ENCODE measurements at places on chromosomes 1 and 21. TPM values are rescaled to one million over a fixed set of nuclear protein-coding genes. Genes with fewer than 3 reads are reported as not detected.
A peak's percentile ranks its signal among the peaks of the same experiment; 100 is the strongest.

DNA sequence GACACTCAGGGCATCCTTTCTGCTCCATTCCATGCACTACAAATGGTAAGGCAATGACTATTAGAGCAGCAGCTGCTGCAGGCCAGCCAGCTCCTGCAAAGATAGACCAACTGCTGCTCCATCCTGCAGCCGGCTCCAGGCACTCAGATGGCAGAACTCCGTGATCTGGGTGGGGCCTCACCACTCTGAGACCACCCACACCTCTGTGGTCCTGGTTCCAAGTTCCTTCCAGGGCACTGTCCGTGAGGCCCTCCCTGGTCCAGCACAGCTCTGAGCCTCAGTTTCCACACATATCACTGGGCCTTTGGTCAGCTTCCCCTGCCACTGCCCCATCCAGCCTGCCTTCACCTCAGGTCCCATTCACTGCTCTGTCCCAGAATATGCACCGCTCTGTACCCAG lies 114.7 kb downstream of the DMRTB1 start:
- no peak for DNase-seq

DNA sequence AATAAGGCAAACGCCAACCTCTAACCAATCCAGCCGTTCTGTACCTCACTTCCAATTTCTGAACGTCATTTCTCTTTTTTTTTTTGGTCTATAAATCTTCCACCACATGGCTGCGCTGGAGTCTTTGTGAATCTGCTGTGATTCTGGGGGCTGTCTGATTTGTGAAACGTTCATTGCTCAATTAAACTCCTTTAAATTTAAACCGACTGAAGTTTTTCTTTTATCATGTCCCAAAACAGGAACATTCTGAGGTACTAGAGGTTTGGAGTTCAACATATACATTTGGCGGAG lies 65.5 kb upstream of the BACH1 start:
- no peak for DNase-seq

The VHLL gene
- not detected for total RNA-seq

The CASQ1 gene
- total RNA-seq = not detected

DNA sequence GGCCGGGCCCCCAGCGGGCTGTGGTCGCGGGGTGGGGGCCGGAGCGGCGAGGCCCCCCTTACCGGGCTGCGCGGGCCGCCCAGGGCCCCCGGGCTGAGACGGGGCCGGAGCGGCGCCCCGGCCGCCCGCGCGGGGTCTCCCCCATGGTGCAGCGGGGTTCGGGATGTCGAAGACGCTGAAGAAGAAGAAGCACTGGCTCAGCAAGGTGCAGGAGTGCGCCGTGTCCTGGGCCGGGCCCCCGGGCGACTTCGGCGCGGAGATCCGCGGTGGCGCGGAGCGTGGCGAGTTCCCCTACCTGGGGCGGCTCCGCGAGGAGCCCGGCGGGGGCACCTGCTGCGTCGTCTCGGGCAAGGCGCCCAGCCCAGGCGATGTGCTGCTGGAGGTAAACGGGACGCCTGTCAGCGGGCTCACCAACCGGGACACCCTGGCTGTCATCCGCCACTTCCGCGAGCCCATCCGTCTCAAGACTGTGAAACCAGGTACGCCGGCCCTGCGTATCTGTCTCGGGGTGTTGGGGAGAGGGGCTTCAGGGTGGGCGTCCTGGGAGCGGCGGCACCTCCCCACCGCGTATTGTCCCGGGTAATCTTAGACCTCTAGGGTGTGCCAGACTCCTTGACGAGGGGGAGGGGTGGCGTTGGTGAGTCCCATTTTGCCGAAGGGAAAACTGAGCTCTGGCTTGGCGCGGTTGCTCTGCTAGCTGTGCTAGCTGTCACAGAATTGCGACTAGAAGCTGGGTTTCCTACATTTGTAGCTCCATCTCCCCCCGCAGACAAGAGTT lies 745 bp downstream of the MAGI3 start:
- peak; percentile 60 for DNase-seq
